ENCODE measurements at places on chromosomes 7 and 10. TPM values are rescaled to one million over a fixed set of nuclear protein-coding genes. Genes with fewer than 3 reads are reported as not detected.

GPR22 gene
- 0.10 TPM for polyA plus RNA-seq

TEX47 gene
- polyA plus RNA-seq: not detected

CAMK1D gene
- polyA plus RNA-seq: 7.6 TPM

SSC4D gene
- 0.47 TPM for polyA plus RNA-seq

GRCh38 chr7:103597606-103598005, 151.6 kb upstream of the SLC26A5 start:
- no peak for DNase-seq
- no peak overlapping the region for H3K4me3 ChIP-seq
- no peaks in the 10 kb centered on the region for H3K36me3 ChIP-seq
- no peaks in the 10 kb centered on the region for H3K27me3 ChIP-seq
- H3K27ac ChIP-seq: no peak overlapping the region
- H3K4me1 ChIP-seq: no peaks in the 10 kb centered on the region

DNA sequence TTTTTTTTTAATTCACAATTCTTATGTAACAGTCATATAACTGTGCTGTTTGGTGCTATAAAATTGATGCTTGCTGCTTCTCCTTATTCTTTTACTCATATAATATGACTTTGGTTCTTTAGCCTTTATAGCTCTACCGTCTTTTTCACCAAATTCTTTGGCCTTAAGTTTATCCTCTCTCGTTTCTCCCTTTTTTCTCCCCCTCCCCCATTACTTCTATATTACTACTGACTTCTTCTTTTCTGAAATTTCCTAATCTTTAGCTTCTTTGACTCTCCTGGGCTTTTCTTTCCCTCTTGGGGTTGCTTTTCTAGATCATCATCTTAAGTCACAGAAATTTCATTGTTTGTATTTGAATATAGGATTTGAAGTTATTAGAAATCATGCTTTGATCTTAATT, 3.8 kb downstream of the BCCIP start:
- no peaks in the 10 kb centered on the region for H3K4me1 ChIP-seq
- H3K4me3 ChIP-seq: no peak overlapping the region
- H3K36me3 ChIP-seq: peaks cover 60% of the 10 kb centered on the region
- no peak overlapping the region for H3K27ac ChIP-seq

- no peaks in the 10 kb centered on the region for H3K27me3 ChIP-seq
- no peaks in the 10 kb centered on the region for H3K4me1 ChIP-seq
- no peak overlapping the region for H3K4me3 ChIP-seq
- no peaks in the 10 kb centered on the region for H3K36me3 ChIP-seq
These were observed 13.1 kb downstream of the LHFPL3 start for GRCh38 chr7:104341546-104341945.

DNA sequence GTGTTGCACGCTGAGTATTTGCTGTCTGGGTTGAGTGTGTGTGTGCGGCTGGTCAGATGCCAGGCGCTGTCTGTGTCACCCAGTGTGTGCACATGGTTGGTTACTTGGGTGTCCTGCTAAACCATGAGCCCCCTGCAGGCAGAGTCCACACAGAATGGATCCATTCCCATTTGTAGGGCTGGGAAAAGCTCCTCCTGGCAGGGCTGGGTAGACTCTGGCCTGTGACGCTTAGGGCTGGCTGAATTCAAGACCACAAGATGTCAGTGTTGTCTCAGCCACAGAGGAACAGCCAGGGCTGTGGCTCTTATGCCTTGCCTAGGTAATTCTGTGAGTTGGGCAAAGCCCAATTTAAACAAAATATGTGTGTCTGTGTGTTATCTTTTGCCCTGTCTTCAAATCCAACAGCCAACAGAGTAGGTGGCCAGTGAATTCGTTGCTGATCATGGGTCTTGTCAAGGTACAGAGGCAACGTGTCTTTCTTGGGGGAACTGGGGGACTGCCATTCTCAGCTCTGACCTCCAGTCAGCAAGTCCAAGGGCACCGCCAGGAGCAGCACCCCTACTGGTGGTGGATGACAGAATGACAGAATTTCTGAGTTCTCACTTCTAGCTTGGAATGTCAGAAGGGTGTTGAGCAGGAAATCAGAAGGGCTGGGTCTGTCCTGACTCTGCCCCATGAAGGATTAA, 285.1 kb downstream of the CCSER2 start:
- no peak for DNase-seq
- no peak overlapping the region for H3K4me3 ChIP-seq
- no peak overlapping the region for H3K27ac ChIP-seq
- H3K4me1 ChIP-seq: no peaks in the 10 kb centered on the region

DNA sequence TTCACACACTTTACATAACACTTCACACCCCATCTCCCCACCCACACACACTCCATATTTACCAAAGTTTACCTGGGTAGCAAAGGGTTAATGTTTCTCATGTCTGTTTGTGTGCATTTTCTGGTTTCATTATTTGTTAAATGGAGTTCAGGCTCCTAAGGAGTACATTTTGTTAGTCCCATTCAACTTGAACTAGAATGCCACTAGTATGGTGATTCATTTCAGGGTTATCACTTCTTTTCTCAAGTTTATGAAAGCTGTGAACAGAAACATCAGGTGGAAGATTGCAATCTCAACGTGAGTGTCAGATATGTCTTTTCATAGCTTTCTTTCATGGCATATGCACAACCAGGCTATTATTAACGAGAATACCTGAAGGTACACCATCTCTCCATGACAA, 1027.5 kb downstream of the GATA3 start:
- H3K36me3 ChIP-seq: no peaks in the 10 kb centered on the region
- DNase-seq: no peak
- no peak overlapping the region for H3K4me3 ChIP-seq
- no peaks in the 10 kb centered on the region for H3K27me3 ChIP-seq
- H3K27ac ChIP-seq: no peak overlapping the region

- H3K36me3 ChIP-seq: no peaks in the 10 kb centered on the region
- H3K27me3 ChIP-seq: no peaks in the 10 kb centered on the region
- no peaks in the 10 kb centered on the region for H3K4me1 ChIP-seq
- H3K27ac ChIP-seq: no peak overlapping the region
These were observed 8.9 kb downstream of the FBXL13 start for GRCh38 chr7:103065667-103066066.

- H3K27ac ChIP-seq: peak overlapping the region; percentile 29
- peak overlapping the region; percentile 41 for H3K4me3 ChIP-seq
These were observed 634 bp upstream of the HDAC9 start for GRCh38 chr7:18494821-18495408.
